ENCODE measurements at places on chromosomes 6 and 20.
A peak's percentile ranks its signal among the peaks of the same experiment; 100 is the strongest.

- no peak for DNase-seq
Observed at GRCh38 chr20:59976156-59976782, 18.0 kb downstream of the CDH26 start.

- DNase-seq, result no peak
Observed at GRCh38 chr6:44800171-44800783, 412.8 kb downstream of the CDC5L start.

DNA sequence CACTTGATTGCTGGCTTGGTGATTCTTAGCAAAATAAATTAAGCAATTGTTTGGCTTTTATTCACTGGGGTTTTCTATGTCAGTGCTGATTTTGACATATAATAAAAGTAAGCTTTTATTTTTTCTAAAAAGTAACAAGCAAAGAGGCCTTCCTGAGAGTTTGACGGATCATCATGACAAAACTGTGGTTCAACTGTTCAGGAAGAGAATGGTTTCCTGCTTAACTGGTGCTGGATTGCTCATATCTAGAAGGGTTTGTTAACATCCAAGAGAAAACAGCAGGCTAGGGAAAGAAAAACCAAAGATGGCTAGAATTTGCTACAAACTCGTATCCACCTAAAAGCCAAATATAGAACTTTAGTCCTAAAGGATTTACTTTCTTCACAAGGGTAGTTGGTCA is 21.2 kb downstream of the SERPINB1 start:
- DNase-seq, result no peak

DNA sequence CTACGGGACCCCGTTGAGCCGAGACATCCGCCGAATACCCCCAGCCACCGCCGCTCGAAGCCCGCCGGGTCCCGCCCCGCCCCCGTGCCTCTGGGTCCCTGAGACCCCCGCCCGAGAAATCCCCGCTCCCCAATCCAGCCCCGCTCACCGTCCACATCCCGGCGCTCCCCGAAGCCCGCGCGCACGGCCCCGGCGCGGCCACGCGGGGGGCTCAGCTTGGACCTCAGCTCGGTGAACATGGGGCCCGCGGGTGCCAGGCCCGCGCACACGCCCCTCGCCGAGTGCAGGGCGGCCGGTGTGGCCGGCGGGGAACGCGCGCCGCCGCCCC is 249 bp downstream of the SAMD10 start:
- no peak for DNase-seq

DNA sequence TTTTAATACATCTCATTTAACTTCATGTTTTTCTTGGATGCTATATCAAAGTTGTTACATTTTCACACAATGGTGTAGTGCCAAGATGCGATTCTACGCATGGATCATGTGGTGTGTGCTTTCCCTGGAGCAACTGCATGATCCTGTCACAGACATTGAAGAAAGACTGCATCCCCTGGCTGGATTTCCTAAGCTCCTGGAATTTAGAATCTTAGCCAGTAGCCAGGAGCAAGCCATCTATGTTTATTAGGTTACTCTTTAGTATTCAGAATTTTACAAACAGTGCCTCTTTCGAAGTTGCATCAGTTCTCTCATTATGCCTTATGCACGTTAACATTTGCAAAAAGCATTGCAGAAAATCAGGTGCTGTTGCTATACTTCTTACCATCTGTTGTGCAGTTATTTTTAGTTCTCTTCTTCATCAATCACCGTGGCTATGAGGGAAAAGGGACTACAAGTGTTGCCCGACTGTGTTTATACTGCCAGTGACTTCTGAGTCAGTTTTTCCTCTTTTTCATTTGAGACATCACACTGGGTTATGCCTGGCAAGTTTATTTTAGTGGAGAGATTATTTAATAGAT is 584.2 kb downstream of the BCKDHB start:
- no peak for DNase-seq

DNA sequence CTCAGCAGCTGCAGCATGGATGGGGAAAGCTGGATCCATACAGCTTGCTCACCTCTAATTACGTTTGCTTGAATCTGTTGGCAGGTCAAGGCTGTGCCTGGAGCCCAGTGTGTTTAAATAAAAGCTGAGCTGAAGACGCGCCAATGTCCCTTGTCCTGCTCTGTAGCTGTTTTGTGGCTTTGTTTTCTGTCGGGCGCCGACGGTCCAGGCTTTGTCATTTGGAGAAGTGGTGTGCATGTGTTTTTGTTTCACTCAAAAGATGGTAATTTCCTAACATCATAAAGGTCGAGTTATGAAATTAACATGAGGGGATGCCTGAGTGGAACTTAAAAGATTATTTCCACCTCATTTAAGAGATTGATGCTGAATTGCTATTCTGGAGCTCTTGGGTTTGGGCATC is 107.6 kb downstream of the SLC24A3 start:
- no peak for DNase-seq

DNA sequence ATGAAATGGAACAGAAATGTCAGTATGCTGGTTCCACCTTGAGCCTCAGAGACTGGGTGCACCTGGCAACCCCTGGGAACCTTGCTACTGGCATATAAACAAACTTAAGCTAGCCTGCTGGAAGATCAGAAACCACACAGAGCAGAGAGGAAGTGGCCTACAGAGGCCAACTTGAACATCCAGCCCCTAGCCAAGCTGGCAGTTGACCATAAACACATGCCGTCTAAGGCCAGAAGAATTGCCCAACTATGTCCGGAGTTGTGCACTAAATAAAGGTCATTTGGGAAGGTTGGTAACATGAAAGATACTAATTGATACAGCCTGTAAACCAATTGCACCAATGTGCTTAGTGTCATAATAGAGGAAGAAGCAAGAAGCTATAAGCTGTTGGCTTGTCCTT is 266.6 kb upstream of the BTBD3 start:
- no peak for DNase-seq

DNA sequence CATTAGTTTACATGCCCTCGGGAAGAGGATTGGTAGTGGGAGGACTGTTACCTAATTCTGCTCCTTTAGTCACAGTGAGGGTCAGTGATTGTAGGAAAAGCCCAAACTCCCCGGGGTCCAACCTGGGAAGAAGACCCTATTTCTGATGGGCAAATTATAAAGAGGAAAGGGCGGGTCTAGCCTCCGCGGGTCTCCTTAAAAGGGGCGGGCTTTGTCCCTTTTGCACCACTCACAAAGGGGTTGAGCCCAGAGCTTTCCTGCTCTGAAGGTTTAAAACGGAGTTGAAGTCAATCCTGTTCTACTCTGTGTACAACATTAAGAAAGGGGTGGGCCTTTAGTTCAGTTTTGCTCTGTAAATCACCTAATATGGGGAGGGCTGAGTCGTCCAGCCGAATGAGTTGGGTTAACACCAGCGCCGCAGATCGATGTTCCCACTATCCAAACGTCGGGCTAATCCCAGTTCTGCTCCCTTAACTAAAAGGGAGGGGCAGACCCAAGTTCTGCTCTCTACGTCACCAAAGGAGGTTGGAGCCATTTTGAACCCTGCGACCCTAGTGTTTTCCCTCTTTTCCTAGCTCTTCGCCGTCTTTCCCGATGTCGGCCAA is 920 bp upstream of the RNF5 start:
- DNase-seq, result no peak

DNA sequence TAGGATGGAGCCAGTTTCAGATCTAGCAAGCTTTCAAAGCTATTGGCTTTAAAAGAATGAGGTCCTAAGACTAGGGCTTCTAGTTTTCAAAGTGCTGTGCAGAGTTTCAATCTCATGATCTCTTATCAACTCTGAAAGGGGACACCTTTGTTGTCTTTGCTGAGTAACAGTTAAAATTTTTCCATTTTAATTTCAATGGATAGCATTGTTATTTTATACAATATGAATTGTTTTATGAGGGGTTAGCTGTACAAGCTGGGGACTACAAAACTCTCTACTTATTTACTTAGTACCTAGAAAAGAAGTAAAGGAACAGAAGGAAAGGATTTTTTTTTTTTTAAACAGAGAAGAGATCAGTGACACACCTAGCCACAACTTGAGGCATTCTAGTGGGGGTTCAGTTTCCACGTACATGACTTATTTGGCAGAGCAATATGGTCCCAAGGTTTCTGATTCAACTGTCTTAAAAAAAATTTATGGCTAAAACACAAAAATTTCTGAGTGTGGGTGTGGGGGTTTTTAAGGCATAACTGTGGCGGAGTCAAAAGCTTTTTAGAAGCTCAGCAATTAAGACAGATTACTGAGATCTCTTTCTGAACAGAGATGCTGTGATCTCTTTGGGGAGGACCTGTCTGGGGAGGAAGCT is 46.1 kb upstream of the JAG1 start:
- DNase-seq, result no peak

GRCh38 chr20:62703853-62704228 is 4.8 kb upstream of the NTSR1 start:
- no peak for DNase-seq

DNA sequence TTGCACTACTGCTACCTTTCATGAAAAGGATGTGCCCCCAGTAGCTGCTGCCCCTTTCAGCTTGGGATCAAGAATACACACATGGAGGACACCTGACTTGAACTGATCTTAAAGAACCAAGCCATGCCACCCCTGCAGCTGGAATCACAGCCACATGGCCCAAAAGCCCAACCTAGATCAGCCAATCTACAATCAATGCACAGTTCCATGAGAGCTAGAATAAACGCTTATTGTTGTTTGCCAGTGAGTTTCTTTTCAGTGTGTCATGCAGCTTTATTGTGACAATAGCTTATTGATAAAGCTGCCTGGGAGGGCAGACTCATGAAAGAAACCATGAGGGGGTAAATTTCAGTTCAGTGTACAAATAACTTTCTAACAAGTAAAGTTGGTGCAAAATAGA is 397.7 kb downstream of the PTPRT start:
- no peak for DNase-seq

- no peak for DNase-seq
Observed at GRCh38 chr6:27477318-27478013, 4.6 kb upstream of the ZNF184 start.

DNA sequence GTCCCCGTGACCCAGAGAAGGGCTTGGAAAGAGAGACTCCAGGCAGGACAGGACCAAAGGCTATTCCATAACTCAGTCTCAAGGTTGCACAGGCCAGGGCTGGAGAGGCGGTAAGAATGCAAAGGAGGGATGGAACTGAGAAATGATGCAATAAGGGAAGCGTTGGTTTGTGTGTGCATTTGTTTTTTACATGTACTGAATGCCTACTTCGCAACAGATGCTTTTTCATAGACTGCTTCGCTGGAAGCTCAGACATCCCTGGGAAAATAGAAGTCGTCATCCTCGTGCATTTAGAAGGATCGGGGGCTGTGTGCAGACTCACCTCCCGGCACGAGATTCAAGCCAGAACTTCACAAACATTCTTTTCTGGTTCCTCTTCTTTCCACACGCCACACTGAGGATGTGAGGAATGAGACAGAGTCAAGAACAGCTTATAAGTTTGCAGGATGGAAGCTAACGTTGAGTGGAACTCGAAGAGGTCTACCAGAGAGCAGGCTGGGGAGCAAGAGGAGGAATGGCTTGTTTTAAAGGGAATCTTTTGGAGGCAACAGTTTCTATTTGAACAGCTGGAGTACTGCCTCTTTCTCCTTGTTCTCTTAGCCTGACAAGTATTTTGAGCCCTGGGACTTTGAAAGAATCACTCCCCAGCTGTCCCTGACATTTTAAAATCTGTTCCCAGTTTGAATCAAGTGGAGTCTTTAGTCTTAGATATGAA is 19.3 kb upstream of the LY86 start:
- no peak for DNase-seq

- peak; percentile 71 for DNase-seq
Observed at GRCh38 chr20:58309591-58310290, at the start of gene RAB22A. TSS of gene RAB22A (plus strand) at chr20:58309715. CDS start at chr20:58309977, 262 bp downstream.

GRCh38 chr6:148959008-148959407 is 212.2 kb downstream of the UST start:
- DNase-seq, result no peak

GRCh38 chr6:36954262-36954931 is at the start of gene PI16:
TSS of gene PI16 (plus strand) at chr6:36954738. CDS start at chr6:36954761, 23 bp downstream.
- no peak for DNase-seq

- no peak for DNase-seq
Observed at GRCh38 chr20:52859156-52859876, 112.8 kb upstream of the TSHZ2 start.

Measured in activated T-cell treated with anti-CD3 and anti-CD28 coated beads for 24 hours (primary cell).